Activated naive CD4-positive, alpha-beta T cell treated with anti-CD3 and anti-CD28 coated beads, Interleukin-2, amount 10 ng/mL, durations not matched to agents 7 days and 5 days (primary cell): ENCODE measurements at places on chromosomes 7 and 10.

- H3K36me3 ChIP-seq = peaks cover 3% of the 10 kb centered on the region
- DNase-seq = peak; percentile 78
- H3K4me3 ChIP-seq = no peak overlapping the region
- H3K4me1 ChIP-seq = peaks cover 67% of the 10 kb centered on the region
Observed at GRCh38 chr10:79149662-79150443, 81.1 kb downstream of the ZMIZ1 start.

GRCh38 chr7:143126146-143126545 is 5.7 kb upstream of the PIP start:
- no peaks in the 10 kb centered on the region for H3K4me1 ChIP-seq
- H3K4me3 ChIP-seq = no peak overlapping the region
- no peaks in the 10 kb centered on the region for H3K36me3 ChIP-seq

- no peaks in the 10 kb centered on the region for H3K36me3 ChIP-seq
- H3K4me3 ChIP-seq = no peak overlapping the region
- no peaks in the 10 kb centered on the region for H3K4me1 ChIP-seq
- no peak for DNase-seq
- H3K27ac ChIP-seq = no peak overlapping the region
Observed at GRCh38 chr10:42961796-42962109, 115.1 kb upstream of the RET start.

DNA sequence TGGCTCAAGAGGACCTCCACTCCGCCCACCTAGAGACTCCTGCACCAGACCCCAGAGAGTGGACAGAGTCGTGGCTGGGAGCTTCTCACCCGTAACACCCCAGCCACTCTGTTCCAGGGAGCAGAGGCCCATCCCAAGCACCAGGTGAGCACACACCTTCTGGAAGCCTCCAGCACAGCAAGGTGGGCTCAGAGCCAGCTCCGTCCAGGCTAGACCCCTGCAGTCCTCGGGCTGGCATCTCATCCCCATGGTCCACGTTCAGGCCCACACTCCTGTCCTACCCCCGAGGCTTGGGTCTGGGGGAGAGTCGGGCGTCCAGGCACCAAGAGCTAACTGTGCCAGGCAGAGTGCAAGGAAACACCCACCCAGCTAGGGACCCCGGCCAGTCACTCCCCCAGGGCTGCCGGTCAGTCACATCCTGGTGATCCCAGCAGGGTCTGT is 13.2 kb downstream of the PDGFA start:
- no peak for DNase-seq
- no peaks in the 10 kb centered on the region for H3K4me1 ChIP-seq
- no peaks in the 10 kb centered on the region for H3K36me3 ChIP-seq

GRCh38 chr7:120989257-120990220 is 1.0 kb downstream of the CPED1 start:
- DNase-seq = no peak
- no peaks in the 10 kb centered on the region for H3K36me3 ChIP-seq
- H3K4me1 ChIP-seq = peaks cover 19% of the 10 kb centered on the region
- peaks cover 34% of the 10 kb centered on the region for H3K27me3 ChIP-seq
- no peak overlapping the region for H3K4me3 ChIP-seq

- peak; percentile 65 for DNase-seq
- H3K27ac ChIP-seq = peak overlapping the region; percentile 93
- H3K4me3 ChIP-seq = peak overlapping the region; percentile 85
- H3K36me3 ChIP-seq = peaks cover 37% of the 10 kb centered on the region
- peaks cover 9% of the 10 kb centered on the region for H3K27me3 ChIP-seq
Observed at GRCh38 chr7:50303335-50304128, 984 bp upstream of the IKZF1 start.

- H3K27ac ChIP-seq = no peak overlapping the region
- no peaks in the 10 kb centered on the region for H3K36me3 ChIP-seq
- H3K27me3 ChIP-seq = no peaks in the 10 kb centered on the region
Observed at GRCh38 chr7:107966711-107967110, 36.2 kb downstream of the LAMB1 start.

DNA sequence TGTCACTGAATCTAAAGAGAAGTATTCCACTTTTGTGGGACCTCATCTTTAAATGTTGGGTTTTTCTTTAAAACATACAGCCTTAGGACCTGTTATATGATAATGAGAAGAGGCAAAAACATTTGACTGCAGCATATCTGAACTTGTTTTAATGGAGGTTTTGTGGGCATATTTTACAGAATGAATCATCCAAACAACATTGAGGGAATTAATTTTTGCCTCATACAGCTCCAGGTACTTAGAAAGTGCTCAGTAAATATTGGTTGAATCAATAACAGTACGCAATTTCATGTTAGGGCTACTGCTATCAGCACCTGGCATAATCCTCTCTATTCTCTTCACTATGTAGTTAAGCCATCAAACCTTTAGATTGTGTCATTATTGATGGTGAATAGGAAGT is 115.9 kb downstream of the MALRD1 start:
- H3K4me3 ChIP-seq = no peak overlapping the region
- DNase-seq = no peak
- no peaks in the 10 kb centered on the region for H3K27me3 ChIP-seq
- no peaks in the 10 kb centered on the region for H3K36me3 ChIP-seq

- no peak for DNase-seq
- no peaks in the 10 kb centered on the region for H3K36me3 ChIP-seq
- peaks cover 5% of the 10 kb centered on the region for H3K4me1 ChIP-seq
- no peaks in the 10 kb centered on the region for H3K27me3 ChIP-seq
Observed at GRCh38 chr10:64041989-64042490, 520.8 kb downstream of the REEP3 start.

DNA sequence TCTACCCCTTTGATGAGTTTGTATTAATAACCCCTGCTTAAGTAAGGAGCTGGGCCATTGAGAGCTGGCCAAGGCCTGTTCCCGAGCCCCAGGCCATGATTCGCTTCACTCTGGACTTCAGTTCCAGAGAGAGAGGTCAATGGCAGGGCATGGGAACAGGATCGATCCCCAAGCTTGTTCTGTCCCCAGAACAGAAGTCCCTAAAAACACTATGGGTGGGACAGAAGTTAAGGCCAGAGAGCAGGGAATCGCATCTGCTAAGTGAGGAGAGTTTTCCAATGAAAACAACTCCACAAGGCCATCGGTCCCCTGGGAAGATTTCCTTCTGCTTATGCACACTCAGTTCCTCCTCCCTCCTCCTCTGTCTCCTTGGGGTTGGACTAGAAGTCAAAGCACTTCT is 159.6 kb downstream of the LSM5 start:
- H3K4me1 ChIP-seq = no peaks in the 10 kb centered on the region
- H3K4me3 ChIP-seq = no peak overlapping the region
- no peak for DNase-seq
- no peaks in the 10 kb centered on the region for H3K27me3 ChIP-seq

- H3K4me1 ChIP-seq = no peaks in the 10 kb centered on the region
- peaks cover 5% of the 10 kb centered on the region for H3K27me3 ChIP-seq
- H3K4me3 ChIP-seq = no peak overlapping the region
- H3K36me3 ChIP-seq = no peaks in the 10 kb centered on the region
Observed at GRCh38 chr7:106962751-106963150, 81.8 kb upstream of the PRKAR2B start.

- no peak for DNase-seq
- no peaks in the 10 kb centered on the region for H3K4me1 ChIP-seq
- H3K27ac ChIP-seq = no peak overlapping the region
- peaks cover 4% of the 10 kb centered on the region for H3K36me3 ChIP-seq
- H3K27me3 ChIP-seq = no peaks in the 10 kb centered on the region
- no peak overlapping the region for H3K4me3 ChIP-seq
Observed at GRCh38 chr7:38870147-38870546, 38.8 kb downstream of the VPS41 start.
